NCI-H2081 treated with DMSO at 0.1 percent for 48 hours (cell line): ENCODE measurements at places on chromosomes 4 and X.

DNA sequence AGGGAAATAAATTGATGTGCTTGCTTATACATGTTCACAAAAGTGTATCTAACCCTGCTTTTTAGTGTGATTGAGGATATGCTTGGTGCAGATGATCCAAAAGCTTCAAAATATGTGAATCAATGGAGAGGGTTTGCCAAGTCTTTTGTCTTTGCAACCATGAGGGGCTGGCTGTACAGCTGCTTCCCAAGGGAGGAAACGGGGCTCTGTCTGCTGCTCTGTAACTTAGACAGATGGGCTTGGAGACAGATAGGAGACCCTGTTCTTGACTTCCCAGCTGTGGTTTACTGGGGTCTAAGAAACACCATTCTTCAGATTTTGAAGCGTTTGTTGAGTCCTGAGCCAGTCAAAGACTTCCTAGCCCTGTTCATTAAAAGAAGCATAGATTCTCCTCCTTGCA is 152.3 kb downstream of the DCLK2 start:
- no peak for DNase-seq

- no peak for DNase-seq
Measured at GRCh38 chr4:169160825-169161224, 109.9 kb downstream of the SH3RF1 start.

DNA sequence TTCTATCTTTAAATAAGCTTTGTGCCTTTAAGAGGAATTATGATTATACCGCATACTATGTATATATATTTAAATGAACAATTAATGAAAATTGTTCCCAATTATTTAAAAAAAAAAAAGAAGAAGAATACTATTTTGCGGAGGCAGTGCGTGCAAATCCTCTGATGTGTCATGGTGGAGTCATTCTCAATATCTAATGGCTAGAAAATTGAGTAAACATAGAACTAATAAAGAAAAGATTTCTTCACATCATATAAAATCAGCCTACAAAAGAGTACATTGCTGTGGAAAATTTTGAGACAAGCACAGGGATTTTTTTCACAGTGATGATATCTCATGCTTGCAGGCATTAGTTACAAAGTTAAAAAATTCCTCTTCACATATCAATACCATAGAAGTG is 2.6 kb upstream of the EREG start:
- no peak for DNase-seq

GRCh38 chrX:16022580-16023200 is 100.7 kb upstream of the GRPR start:
- no peak for DNase-seq
